Smooth muscle cell of the brain vasculature (primary cell): ENCODE measurements at places on chromosomes 11 and 22.
A peak's percentile ranks its signal among the peaks of the same experiment; 100 is the strongest.

DNA sequence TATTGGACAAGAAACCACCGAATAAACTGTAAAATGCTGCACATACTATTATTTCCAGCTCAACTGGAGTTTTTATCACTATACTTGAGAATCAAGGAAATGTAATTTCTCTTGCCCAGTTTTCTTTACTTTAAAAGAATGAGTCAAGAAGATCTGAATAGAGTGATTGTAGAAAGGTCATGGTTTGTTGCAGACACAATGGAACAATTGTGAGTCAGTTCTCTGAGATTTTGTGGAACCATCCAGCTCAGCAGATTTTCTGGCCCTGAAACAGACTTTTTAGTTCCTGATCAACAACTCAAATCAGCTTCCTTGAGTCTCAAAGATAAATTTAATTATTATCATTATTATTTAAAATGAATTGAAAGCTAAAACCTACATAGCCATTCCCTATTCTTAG lies 1.3 kb downstream of the TCN1 start:
- DNase-seq, result no peak

DNA sequence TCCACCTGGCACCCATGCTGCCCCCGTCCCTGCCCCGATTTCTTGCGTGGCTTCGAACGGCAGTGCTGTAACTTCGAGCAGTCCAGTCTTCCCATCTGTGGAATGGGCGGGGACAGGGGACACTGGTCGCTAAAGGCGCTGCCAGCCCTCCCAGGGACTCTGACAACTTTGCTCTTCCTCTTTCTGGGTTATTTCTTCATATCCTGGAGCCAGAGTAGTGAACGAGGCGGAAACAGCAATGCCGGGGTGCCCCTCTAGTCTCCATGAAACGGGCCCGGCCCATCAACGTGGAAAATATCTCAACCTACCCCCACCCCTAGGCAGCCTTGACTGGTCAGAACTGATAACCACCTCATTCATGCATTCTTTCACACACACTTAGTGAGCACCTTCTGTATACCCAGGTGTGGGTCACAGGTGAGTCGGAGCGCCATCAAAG lies 42.8 kb downstream of the TRIOBP start:
- DNase-seq, result no peak

DNA sequence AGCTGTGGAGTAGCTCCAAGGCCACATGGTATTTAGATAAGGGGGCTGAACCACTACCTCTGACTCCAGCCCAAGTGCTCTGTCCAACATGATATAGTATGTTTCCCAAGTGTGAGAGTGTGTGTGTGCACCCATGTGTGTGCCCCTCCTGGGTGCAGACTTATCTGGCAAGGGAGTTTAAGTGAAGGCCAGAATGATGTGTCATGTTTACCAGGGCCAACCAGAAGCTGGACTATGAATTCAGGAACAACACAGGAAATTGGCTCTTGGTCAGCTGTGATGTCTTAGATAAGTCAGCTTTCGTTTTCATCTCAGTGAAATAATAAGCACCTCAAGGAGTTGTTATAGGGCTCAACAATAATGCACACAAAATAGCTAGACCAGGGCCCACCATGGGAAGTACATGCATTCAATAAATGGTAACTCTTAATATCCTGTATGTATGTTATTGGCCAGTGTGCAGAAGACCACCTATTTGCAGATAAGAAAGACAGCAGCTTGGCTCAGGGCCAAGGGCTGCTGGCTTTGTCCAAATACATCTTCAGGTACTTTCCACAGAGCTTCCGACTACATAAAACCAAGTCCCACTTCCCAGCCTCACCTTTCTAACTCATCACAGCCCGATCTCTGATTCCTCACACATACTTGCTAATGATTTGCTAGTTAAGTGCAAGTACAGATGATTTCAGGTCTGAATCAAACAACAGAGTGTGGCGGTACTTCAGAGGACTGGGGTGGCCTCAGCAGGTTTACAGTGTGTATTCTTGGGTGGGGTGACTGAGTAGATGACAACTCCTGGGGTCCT lies 120.9 kb downstream of the ME3 start:
- DNase-seq, result peak; percentile 70

DNA sequence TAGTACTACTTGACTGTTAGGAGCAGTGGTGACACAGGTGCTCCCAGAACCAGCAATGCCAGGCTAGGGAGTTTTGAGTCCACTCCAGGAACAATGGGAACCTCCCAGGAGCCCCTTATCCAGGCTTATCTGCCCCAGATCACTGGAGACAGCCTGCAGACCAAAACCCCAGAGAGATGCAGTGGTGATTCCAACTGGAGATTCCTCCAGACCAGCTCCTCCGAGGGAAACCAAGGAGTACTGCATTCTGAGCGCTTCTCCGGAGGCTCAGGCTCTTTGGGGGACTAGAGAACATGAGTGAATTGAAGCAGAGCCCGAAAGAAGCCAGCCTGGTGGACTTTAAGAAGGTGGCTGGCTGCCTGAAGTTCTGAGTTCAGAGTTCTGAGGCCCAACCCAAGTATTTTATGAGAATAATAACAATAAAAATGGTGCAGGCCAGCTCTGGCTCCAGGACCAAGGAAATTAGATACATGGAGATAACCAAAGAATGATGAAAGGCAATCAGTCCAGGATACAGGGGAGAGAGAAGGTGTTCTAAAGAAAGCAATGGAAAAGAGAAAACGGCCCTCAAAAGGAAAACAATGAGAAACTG lies 1.3 kb upstream of the TMEM25 start:
- DNase-seq, result no peak

GRCh38 chr11:70135625-70136059 lies 57.5 kb downstream of the ANO1 start:
- DNase-seq, result no peak

DNA sequence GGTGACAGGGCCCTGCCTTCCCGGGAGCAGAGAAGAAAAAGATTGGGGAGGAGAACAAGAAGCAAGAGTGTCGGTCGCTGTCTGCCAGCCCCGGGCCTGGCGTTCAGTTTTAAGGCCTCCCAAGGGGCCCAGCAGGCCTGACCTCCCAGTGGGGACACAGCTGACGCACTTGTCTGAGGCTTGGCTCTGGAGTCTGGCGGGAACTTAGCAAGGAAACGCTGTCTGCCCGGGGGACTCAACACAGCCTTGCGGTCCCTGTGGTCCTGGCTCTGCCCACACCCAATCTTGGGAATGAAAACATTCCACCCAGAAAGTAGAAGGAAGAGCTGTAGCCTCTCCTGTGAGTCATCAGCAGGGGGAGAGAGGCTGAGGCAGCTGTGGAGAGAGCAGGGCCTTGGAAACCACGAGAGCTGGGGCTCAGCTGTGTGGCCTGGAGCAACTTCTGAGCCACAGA lies 54.4 kb downstream of the TRAF6 start:
- DNase-seq, result peak; percentile 95

DNA sequence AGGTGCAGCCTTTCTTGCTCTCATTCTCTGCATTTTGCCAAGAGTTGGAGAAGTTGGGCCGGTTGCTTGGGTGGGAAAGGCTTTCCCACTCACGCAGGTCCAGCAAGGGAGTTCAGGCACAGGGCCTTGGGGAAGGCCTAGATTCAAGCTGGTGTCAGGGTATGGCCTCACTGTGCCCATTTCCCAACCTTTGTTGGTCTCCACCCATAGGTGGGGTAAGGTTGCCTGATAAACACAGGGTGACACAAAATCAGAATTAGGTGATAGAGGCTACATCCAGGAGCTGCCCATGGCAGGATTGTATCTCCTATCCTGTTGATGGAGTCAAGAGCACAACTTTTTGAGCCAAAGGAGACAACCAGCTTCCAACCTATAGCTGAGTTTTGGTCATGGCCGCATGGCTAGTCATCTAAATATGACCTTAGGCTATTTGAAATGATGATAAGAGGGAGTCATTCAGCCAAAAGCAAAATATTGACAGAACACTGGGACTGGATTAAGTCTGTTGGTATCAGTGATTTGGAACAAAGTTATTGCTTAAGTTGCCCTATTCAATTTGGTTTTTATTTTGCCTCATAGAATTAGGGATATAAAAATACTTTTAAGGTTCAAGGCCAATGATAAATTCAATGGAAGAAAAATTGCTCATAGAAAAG lies 20.9 kb downstream of the CAT start:
- no peak for DNase-seq

- DNase-seq, result no peak
Measured at GRCh38 chr22:20946080-20946986, 20.7 kb upstream of the AIFM3 start.
